ENCODE measurements at places on chromosomes 4 and X. TPM values are rescaled to one million over a fixed set of nuclear protein-coding genes. Genes with fewer than 3 reads are reported as not detected.

Gene TMPRSS11B
- total RNA-seq: not detected

Gene TRMT10A
- total RNA-seq: 5.0 TPM

Gene GRIA3
- total RNA-seq: 0.32 TPM

Gene FAM47E
- total RNA-seq: 0.38 TPM

Gene EREG
- under 0.01 TPM for total RNA-seq

Data from bladder microvascular endothelial cell (primary cell).